ENCODE measurements at places on chromosomes 1 and 21.
A peak's percentile ranks its signal among the peaks of the same experiment; 100 is the strongest.

- DNase-seq: no peak
- H3K27ac ChIP-seq: peak overlapping the region; percentile 84
- H3K27me3 ChIP-seq: no peaks in the 10 kb centered on the region
Observed at GRCh38 chr21:33975548-33976081, 60.0 kb upstream of the ATP5PO start.

DNA sequence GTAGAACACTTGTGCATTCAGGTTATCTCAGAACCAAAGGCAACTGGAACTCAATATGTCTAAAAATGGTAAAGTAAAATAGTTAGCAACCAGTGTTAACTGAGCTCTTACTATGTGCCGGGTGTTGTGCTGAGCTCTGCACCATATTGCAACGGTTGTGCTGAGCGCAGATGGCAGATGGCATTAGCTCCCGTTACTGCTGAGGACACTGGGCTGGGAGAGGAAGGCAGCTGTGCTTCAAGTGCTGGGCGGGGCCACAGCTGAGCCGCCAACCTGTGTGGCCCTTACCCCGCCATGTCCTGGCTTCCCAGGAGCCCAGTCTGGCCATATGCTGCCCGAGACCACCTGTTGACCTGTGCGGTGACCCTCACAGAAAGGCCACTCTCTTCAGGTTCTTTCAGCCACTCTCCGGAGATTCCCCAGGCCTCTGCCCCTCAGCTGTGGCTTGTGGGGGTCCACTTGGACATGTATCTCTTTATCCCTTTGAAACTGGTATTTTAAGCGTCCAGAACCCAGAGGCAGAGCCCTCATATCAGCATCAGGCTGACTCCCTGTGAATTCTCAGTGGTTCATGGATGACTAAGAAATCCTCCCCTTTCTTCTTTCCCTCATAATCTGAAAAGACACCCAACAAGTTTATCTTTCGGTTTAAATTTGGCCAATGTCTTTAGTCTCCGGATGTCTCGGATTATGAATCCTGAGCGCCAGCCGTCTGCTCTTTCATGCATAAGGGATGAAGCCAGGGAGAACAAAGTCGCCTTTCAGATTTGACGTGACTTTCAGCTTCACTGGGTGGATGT lies 26.4 kb downstream of the LDLRAP1 start:
- H3K27me3 ChIP-seq: no peaks in the 10 kb centered on the region
- H3K36me3 ChIP-seq: no peaks in the 10 kb centered on the region
- H3K27ac ChIP-seq: peak overlapping the region; percentile 87
- no peak overlapping the region for H3K4me3 ChIP-seq
- no peak for DNase-seq

DNA sequence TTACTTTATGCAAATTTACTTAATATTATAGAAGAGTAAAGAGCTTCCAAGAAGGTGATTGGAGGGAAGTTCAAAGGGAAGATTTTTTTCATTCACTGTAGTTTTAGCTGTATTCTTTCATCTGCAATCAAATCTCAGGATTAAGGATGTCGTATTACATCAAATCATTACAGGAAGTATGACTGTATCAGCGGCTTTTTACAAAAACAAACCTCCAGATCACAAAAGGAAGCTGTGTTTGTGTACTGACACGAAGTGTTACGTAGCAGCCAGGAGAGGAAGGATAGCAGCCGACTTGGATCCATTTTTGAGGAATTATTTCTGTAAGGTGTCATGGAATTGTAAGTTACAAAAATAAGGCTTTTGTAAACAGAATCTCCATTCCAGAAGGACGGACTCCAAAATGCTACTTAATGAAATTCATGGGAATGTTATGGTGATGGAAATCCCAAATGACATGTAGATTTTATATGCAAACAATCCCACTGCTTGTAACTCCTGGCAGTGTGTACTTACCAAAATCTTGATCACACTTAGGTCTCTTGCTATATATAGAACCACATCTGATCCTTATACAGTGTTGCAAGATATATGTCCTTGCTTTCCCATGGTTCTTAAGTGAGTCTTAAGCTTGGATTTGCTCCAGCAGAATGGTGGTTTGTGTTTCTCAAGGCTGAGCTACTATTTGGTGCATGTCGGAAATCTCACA lies 49.8 kb downstream of the KCNJ15 start:
- no peaks in the 10 kb centered on the region for H3K36me3 ChIP-seq
- no peaks in the 10 kb centered on the region for H3K27me3 ChIP-seq
- no peak overlapping the region for H3K4me3 ChIP-seq
- DNase-seq: no peak
- H3K4me1 ChIP-seq: no peaks in the 10 kb centered on the region

DNA sequence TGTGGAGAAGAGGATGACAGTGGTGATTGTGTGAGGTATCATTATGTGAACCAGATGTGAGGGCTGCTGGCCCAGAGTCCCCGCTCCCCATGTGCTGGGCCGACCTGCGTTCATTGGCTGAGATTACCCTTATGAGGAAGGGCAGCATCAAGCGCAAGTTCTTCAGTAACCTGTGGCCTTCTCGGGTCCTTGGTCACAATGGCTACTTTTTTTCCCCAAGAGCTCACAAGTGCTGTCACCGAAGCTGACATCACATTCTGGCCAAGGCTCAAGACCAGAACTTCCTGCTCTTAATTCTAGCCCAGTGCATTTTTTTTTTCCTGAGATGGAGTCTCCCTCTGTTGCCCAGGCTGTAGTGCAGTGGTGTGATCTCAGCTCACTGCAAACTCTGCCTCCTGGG lies 262.9 kb downstream of the RHOU start:
- H3K36me3 ChIP-seq: no peaks in the 10 kb centered on the region
- no peak overlapping the region for H3K27ac ChIP-seq
- no peaks in the 10 kb centered on the region for H3K27me3 ChIP-seq

DNA sequence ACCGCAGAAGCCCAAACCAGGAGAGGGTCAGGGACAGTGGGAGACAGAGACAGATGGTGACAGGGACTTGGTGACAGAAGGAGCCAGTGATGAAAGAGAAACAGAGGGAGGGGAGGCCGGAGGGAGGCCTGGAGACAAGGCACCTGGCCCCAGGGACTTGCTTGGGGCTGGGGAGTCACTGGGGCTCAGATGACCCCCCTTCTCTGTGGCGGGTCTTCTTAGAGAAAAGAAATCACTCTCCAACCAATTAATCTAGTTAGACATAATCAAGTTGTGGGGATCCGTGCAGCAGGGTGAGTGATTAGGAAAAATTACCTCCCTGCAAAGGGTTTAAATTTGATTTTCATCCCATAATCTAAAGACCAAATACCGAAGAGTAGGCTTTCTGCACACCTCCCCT lies 519.8 kb downstream of the PTPRU start:
- H3K4me1 ChIP-seq: no peaks in the 10 kb centered on the region
- no peak overlapping the region for H3K4me3 ChIP-seq
- DNase-seq: no peak

DNA sequence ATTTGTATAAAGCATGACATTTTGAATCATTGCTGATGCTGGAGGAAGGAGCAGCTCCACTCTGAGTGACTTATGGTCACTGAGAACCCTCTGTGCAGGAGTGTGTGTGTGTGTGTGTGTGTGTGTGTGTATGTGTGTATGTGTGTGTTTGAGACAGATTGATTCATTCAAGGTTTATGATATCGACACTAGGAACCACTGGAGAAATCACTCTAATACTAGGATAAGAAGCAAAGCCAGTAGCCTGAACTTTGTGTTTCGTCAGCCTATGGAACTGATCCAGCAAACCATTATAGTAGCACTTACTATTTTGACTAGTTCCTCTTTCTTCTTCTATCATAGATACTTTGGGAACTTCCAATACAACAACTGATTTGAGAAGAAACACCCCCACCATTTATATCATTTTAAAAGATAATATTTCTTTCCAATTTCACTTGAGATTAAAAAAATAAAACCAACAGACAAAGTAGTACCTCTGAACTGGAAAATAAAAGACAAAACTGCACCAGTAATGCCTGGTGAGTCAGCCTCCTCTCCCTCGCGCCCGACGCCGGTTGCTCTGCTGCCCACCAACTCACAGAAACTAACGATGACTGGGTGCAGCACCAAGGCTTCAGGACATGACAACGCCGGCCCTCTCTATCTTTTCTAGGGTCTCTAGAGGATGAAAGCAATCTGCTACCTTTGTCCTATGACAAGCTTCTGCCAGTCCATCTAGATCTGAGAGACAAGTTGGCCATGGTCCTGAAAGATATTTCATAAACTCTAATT lies 20.9 kb downstream of the SLAMF1 start:
- no peaks in the 10 kb centered on the region for H3K27me3 ChIP-seq
- H3K27ac ChIP-seq: no peak overlapping the region
- no peaks in the 10 kb centered on the region for H3K36me3 ChIP-seq
- H3K4me1 ChIP-seq: no peaks in the 10 kb centered on the region
- no peak for DNase-seq
- no peak overlapping the region for H3K4me3 ChIP-seq

GRCh38 chr1:156689035-156689952 lies 12.1 kb upstream of the NES start:
- no peaks in the 10 kb centered on the region for H3K4me1 ChIP-seq
- peak; percentile 82 for DNase-seq
- no peaks in the 10 kb centered on the region for H3K27me3 ChIP-seq
- no peaks in the 10 kb centered on the region for H3K36me3 ChIP-seq
